ENCODE measurements at places on chromosomes 2 and 18.

GRCh38 chr2:160477032-160477431 is 16.6 kb downstream of the RBMS1 start:
- DNase-seq, result no peak

GRCh38 chr18:79382681-79383387 is 12.9 kb upstream of the NFATC1 start:
- DNase-seq, result no peak

DNA sequence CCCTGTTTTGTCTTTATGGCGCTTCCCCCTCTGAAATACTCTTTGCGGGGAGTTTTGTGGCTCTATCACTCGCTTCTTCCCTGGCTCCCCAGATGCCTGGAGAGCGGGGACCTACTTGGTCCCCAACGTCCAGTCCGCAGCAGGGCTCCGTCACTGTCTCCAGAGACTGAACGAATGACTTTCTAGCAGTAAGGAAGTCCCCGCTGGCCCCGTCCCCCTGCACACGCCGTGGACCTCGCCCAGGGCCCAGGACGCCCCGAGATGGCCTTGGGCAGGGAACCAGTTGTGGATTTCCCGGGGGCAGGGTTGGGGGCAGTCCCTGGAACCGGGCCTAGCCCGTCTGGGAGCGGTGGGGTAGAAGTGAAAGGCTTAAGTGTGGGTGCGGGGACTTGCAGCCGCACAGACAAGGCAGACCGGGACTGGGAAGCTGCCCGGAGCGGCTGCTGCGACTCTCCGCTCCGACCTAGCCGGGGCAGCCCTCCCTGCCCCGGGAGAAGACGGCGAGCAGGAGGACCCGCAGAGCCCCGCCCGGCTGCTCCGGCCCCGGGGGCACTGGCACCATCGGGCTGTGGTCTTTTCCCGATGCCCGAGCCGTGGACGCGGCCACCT is 821 bp upstream of the EPHA4 start:
- DNase-seq, result no peak

DNA sequence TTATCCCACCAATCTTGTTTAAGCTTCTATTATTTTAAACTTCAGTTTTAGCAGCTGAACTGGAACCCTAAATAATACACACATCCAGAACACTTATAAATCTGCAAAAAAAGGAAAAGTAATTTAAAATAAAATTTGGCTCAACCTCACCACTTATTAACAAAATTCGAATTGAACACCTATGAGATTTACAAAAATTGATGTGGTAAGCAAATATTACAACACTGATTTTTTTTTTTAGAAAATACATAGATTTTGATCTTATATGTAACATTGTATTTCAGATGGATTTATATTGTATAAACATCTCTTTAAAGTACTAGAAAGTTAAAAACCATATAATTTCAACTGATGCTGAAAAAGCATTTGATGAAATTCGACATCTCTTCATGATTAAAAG is 81.3 kb upstream of the DYNAP start:
- DNase-seq, result no peak

- no peak for DNase-seq
These were observed 2.3 kb upstream of the VSNL1 start for GRCh38 chr2:17538022-17538843.

DNA sequence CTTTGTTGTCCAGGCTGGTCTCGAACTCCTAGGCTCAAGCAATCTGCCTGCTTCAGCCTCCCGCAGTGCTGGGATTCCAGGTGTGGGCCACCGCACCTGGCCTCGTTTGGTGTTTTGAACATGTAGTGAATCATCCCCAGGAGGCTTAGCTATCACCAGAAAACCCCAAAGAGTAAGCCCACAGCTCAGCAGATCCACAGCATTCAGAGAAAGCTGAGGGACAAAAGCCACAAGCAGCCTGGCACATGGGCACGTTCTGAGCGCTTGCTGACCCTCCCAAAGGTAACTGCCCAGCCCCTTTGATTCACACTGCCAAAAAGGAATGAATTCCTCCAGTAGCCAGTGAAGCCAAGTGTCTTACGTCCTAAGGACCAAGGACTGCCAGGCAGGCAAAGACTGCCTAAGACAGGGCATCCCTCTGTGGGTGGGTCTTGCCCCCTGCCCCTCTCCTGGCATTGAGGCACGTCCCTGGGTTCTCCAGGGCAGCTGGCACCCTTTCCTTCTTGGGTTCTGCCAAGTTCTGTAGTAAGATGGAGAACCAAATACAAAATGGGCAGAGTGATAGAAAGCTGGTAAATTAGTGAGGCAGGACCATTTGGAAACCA is 31.7 kb downstream of the MBP start:
- no peak for DNase-seq

All from activated CD8-positive, alpha-beta memory T cell treated with anti-CD3 and anti-CD28 coated beads for 1 hour (primary cell).